Stimulated activated CD4-positive, alpha-beta T cell treated with anti-CD3 and anti-CD28 coated beads, Interleukin-2, amount 100 ng/mL, for 24 hours (primary cell): ENCODE measurements at places on chromosomes 5 and 9.

DNA sequence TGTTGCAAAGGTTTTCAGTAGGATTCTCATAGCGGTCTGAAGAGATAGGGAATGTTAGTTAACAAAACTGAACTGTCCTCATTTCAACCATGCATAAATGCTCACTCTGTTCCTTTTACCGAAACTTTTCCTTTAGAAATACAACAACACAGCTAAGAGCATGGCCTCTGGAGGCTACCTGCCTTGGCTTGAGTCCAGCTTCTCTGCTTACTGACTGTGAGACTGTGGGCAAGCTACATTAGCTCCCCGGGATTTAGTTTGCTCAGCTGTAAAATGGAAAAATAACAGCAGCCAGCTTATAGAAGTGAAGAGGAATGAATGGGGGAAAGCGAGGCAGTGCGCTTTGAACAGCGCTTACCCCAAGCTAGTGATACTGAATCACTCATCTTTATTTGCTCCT is 507.9 kb upstream of the DAP start:
- no peak for DNase-seq

DNA sequence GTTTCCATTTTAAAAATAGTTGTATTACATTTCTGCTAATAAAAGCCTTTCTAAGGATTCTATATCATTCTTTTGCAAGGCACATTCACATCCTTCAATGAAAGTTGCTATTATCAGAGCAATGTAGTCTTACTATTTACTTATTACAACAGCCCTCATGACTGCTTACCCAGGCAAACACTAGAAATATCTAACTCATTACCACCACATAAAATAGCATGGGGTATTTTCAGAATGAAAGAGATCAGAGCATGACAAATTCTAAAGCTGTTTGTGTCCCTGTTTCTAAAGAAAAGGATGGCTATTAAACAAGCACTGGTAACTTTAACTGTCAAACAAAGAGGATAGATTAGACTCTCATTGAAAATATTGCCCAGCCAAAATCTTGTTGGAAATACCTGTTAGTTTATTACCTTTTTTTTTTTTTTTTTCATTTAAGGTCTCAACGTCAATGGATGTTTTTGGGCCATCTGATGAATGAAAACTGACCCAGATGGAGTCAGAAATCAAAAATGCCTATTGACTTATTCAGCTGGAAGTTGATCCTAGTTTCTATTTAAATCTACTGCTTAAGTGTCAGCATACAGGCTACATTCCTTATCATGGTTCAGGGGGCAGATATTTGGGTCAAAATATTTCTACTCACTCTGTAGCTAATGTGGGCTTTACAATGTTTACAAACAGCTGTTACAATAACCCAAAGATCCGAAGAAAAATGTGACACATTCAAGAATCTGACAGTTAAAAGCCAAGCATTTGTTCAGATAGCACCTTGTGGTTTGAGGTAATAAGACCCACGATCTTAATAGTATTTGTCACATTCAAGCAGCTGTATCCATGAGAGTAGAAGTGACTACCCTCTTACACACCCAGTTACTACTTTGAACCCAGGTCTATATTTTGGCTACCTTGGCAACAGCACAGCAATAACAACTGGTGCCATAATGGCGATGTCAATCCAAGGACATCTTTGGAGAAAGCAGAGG is 554.8 kb upstream of the MEF2C start:
- no peak for DNase-seq

GRCh38 chr9:22064957-22065356 is 55.9 kb upstream of the CDKN2B start:
- DNase-seq: no peak

DNA sequence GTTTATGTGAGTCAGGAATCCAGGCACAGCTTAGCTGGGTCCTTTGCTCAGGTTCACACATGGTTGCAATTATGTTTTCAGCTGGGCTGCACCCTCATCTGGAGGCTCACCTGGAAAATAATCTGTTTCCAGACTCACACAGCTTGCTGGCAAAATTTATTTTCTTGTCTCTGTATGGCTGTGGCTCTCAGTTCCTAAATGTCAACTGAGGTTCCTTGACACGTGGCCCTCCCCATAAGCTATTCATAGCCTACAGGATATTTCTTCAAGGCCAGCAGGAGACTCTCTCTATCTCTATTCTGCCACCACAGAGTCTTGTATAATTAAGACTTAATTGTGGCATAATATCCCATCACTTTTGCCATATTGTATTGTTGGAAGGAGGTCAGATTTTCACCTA is 732.0 kb downstream of the CDH18 start:
- DNase-seq: no peak

DNA sequence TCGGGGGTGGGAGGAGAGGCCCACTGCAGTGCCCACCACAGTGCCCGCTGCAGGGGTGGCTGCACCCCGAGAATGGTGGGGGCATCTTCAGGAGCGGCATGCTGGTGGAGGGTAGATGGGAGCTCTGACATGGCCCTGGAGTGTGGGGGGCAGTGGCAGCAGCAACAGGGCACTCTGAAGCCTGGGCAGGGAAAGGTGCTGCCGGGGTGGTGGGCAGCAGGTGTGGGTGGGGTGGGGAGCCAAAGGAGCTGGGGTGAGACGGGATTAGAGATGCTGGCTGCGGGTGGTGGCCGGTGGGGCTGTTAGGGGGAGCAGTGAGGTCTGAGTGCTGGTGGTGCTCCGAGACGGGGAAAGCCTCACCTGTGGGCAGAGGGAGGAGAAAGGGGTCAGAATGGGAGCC is 18.0 kb downstream of the FAM193B start:
- no peak for DNase-seq

DNA sequence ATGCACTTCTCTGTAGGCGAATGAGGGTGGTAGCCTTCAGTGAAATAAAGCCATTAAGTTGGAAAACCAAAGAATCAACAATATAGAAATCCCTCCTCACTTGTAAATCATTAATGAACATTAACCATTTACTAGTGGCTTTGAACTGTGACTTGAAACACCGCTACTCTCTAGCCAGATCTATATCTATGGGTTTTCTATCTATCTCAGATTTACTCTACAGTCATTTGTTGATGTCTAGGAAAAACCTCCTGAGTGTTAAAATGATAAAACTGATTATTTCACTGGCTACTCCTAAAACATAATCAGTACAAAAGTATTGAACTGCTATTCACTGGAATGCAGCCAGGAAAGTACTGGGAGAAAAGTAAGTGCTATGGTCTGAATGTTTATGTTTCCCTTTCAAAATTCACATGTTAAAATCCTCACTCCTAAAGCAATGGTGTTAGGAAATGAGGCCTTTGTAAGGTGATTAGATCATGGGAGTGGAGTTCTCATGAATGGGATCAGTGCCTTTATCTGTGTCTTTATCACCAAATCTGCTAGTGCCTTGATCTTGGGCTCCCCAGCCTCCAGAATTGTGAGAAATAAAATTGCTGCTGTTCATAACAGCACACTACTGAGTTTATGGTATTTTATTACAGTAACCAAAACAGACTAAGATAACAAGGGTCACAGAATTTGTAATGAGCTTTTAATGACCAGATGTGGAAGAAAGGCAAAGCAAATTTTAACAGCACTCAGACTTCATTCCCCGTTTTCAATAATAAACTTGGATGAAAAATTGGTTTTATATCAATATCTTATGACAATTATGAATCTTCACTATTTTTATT is 8.6 kb upstream of the OXCT1 start:
- no peak for DNase-seq

DNA sequence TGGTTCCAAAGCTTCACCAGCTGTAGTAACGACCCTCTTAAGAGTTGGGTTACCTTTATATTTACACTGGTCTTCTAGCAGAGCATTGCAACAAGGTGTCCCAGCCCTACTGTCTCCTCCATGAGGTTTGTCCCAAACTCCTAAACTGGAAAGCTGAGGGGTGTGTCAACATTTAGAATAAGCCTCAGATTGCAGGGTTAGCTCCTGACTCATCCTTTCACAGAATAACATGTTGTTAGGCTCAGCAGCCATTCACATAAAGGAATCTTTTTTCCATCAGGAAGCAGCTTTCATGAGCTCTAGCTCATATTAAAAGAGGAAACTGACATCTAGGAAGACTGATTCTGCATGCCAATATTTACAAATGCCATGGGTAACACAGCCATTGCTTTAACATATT is 238.7 kb downstream of the EFNA5 start:
- no peak for DNase-seq

DNA sequence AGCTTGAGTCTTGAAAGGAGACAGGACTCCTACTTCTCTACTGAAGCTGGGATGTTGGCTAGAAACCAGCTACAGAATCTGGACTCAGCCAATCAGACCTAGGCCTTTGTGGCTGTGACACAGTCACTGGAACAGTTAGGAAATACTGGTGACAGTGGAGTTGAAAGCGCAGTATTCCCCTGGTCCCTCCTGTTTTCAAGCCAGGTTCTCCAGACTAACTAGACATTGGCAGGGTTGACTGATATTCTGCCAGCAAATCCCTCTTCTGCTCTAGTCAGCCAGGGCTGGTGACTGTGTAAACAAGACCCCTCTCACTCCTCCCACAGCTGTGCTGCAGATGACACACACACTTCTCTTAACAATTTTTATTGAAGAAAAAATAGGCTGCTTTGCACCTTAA is 8.7 kb downstream of the SHROOM1 start:
- DNase-seq: no peak

DNA sequence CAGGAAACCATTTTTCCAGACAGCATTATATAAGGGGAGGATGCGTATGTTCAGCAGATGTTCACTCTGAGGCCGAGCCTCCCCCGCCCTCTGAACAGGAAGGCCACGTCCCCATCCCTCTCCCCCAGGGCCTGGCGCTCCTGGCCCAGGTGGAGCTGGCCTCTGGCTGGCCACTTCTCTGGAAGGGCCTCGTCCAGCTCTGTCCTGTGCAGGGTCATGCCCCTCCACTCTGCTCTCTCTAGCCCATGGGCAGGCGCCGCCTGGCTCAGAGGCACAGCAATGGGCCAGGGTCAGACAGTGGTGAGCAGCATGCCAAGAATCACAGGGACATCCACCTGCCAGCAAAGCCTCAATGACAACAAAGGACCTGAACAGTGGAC is 34.2 kb downstream of the ADAMTS2 start:
- DNase-seq: no peak

DNA sequence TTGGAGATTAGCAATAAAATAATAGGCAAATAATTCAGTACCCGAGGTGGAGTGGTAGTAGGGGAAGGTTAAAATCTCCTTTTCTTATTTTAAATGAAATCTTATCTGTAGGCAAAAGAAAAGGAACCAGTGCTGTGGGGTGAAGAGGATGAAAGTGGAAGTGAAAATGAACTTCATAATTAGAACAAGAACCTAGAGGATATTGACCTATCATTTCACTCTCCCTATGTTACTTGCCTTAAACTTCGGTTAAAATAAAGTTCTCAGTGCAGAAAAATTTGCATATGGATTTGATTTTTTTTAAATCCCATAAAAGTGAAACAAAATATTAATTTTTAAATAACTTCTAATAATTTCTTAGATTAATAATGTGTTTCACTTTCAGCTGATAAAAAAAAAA is 1094.9 kb upstream of the C9orf72 start:
- DNase-seq: no peak

DNA sequence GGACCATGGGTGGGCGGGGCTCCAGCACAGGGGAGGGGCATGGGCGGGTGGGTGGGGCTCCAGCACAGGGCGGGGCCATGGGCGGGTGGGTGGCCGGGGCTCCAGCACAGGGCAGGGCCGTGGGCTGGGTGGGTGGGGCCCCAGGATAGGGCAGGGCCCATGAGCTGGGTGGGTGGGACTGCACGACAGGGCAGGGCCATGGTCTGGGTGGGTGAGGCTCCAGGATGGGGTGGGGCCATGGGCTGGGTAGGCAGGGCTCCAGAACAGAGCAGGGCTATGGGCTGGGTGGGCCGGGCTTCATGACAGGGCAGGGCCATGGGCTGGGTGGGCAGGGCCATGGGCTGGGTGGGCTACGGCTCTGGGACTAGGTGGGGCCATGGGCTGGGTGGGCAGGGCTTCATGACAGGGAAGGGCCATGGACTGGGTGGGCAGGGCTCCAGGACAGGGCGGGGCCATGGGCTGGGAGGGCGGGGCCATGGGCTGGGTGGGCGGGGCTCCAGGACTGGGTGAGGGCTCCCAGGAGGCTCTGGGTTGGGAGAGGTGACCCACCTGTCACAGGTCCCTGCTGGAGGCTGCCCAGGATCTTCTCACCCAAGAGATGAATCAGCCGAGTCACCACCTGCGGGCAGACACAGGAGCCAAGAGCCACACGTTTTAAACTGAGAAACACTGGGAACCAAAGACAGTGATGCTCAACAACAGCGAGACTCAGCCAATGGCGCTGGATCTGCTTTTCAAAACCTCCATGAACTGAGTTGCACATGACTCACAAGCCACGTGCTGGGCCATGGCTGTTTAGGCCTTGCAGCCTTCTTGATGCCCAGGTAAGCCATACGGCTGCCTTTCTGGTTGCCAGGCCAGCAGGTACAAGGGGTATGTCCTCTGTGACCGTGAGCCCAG is 33.6 kb upstream of the NSMF start:
- no peak for DNase-seq

- DNase-seq: no peak
Observed at GRCh38 chr5:80172067-80172695, 83.7 kb downstream of the SERINC5 start.

DNA sequence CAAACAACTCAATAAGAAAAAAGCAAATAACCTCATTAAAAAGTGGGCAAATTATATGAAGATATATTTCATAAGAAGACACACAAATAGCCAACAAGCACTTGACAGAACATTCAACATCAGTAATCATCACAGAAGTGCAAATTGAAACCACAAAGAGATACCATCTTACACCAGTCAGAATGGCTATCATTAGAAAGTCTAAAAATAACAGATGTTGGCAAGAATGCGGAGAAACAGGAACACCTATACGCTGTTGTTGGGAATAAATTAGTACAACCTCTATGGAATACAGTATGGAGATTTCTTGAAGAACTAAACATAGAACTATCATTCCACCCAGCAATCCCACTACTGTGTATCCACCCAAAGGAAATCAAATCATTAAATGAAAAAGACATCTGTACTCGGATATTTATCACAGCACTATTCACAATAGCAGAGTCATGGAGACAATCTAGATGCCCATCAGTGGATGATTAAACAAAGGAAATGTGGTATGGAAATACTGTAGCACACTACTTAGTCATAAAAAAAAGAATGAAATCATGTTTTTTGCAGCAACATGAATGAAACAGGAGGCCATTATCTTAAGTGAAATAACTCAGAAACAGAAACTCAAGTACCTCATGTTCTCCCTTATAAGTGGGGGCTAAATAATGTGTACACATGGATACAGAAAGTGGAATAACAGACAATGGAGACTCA is 106.8 kb upstream of the FST start:
- no peak for DNase-seq

- DNase-seq: no peak
Observed at GRCh38 chr9:137488327-137488653, 29.2 kb upstream of the NSMF start.

GRCh38 chr5:39063037-39063436 is 11.2 kb downstream of the RICTOR start:
- no peak for DNase-seq

GRCh38 chr9:132880324-132880661 is 1.6 kb downstream of the SPACA9 start:
- no peak for DNase-seq

DNA sequence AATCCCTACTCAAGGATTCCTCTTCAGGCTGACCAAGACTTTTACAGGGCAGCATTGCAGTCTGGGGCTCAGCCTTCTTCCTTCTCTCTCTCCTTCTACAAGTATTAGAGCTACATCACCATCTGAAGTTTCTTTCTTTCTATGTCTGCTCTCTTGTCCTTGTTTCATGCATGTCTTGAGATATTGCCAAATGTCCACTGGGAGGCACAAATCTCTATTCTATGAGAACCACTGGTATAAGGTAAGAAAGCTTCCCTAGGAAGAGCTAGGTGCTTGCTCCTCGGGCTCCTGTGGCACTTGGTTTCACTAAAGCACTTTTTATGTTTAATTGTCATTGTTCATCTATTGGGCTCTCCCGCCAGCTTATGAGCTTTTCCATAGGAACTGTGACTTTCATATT is 289.2 kb upstream of the PCSK5 start:
- DNase-seq: no peak
